ENCODE measurements at places on chromosomes 4 and X.

DNA sequence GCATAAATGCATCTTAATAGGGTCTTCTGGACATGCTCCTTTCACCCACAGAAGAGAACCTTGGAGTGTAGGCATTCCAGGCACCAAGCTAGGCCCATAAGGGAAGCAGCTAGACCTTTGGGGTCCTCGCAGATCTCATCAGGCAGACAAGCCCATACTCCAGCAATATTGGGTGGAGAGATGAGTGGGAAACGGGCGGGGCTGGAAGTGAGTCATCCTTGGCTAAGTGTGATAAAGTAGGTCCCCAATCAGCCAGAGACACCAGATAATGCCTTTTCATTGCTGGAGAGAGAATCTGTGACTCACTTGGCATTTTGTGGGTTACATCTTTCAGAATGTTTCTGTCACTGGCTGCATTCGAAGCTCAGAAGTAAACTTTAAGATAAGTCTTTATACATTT is 133.3 kb upstream of the MBNL3 start:
- DNase-seq = no peak

- DNase-seq = no peak
Observed at GRCh38 chr4:148676344-148676743, 234.1 kb upstream of the NR3C2 start.

DNA sequence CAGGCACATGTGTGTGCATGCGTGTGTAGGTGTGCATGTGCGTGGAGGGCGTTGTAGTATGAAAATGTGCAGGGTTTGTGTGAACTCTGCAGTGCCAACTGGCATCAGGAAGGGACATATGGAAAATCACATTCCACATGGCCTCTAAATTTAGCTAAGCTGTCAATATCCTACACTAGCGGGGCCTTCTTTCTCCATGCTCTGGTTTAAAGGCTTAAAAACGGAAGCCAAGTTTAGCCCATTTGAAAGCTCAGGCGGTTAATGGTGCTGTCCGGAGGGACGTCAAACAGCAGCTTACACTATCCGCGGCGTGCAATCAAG is 144.1 kb upstream of the NOCT start:
- DNase-seq = no peak

GRCh38 chr4:26035921-26036320 is 121.9 kb downstream of the SMIM20 start:
- DNase-seq = no peak

DNA sequence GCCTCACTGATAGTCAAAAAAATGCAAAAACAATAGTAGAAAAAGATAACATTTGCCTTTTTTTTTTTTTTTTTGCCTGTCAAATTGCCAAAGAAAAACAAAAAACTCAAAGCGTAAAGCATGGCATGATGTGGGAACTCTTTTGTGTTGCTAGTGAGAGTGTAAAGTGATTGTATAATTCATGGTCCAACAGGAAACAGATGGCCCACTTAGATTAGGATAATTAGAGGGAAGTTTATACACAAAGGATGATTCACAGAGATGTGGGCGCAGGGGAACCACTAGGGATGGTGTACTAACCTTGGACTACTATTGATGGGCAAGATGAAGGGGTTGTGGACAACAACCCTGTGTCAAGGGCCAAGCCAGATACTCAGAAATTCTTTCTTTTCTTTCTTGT is 16.4 kb downstream of the MCUB start:
- DNase-seq = no peak
